Stimulated activated CD8-positive, alpha-beta memory T cell treated with anti-CD3 and anti-CD28 coated beads, Interleukin-4, amount 100 ng/mL, for 48 hours (primary cell): ENCODE measurements at places on chromosomes 5 and 9.

DNA sequence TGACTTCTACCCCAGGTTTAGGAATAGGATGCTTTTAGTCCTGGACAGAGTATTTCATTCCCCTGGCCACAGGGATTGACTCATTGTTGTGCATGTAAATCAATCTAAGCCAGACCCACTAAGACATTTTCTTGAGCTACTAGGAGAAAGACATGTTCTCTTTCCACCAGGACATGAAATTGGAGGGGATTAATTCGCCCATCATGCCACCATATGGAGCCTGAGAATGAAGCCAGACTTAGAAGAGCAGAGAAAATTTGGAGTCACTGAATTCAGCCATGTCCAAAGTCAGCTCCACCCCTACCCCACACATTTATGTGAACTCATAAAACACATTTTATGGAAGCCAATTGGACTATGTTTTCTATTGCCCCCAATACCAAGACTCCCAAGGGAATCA, 322.5 kb downstream of the NFIB start:
- DNase-seq: no peak

GRCh38 chr5:163580516-163580915, 75.1 kb downstream of the MAT2B start:
- DNase-seq: no peak

DNA sequence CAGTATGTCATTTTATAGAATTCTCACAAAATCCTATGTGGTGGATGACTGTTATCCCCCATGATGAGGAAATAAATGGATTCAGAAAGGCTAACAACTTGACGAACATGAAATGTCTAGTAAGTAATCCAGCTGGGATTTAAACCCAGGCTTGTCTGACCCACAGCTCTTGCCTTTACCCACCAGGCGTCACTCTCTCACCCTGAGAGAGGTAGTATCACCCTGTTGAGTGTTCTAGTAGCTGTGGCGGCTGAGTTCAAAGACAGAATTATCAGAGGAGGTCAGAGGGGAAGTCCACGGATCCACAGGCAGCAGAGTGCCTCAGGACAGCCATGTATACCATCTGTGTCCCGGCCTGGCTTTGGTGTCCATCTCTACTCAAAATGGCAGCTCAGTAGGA, 113.8 kb downstream of the ZNF462 start:
- no peak for DNase-seq

GRCh38 chr5:36058776-36059175, 7.9 kb downstream of the UGT3A2 start:
- no peak for DNase-seq

DNA sequence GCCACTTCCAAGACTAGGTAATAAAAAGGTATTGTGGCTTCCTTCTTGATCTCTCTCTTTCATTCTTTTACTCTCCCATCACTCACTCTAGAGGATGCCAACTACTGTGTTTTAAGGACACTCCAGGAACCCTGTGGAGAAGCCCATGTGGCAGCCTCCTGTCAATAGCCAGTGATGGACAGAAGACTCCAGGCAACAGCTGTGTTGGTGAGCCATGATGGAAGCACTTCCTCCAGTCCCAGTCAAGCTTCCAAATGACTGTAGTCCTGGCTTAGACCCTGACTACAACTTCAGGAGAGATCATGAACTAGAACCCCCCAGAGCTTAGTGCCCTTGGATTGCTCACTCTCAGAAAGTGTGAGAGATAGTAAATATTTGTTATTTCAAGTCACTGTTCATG, 123.9 kb downstream of the PPP2R2B start:
- no peak for DNase-seq

GRCh38 chr5:28737222-28737621, 1698.8 kb upstream of the CDH9 start:
- no peak for DNase-seq
